ENCODE measurements at places on chromosomes 5 and 9.

DNA sequence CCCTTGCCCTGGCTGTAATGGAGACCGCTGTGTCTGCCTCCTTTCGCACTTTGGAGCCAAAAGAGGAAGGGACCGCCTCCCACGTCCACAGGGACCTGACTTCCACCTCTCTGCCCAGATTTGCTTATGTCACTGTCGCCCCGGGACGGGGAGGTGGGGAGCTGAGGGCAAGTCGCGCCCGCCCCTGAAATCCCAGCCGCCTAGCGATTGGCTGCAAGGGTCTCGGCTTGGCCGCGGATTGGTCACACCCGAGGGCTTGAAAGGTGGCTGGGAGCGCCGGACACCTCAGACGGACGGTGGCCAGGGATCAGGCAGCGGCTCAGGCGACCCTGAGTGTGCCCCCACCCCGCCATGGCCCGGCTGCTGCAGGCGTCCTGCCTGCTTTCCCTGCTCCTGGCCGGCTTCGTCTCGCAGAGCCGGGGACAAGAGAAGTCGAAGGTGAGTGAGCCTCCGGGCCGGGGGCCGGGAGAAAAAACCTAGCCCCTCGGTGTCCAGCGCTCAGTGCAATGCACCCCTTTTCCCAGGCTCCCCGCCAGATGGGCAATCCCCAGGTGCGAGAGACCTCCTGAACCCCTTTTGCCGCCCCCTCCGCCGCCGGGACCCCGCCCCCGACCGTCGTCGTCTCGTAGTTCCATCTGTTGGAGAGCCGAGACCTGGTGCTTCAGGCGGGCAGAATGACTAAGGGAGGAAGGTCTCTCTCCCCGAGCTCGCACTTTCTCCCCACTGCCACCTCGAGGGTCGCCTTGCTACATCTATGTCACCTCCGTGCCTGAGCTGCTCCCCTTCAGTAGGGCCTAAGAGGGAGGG lies at the start of gene GPX3:
GPX3 (plus strand) TSS at position 288 of the 807 bp plus-strand sequence; CDS start at position 352, 64 bp downstream.
- DNase-seq: peak; percentile 10

GRCh38 chr5:161022151-161022550 lies 170.1 kb upstream of the ATP10B start:
- DNase-seq: no peak

DNA sequence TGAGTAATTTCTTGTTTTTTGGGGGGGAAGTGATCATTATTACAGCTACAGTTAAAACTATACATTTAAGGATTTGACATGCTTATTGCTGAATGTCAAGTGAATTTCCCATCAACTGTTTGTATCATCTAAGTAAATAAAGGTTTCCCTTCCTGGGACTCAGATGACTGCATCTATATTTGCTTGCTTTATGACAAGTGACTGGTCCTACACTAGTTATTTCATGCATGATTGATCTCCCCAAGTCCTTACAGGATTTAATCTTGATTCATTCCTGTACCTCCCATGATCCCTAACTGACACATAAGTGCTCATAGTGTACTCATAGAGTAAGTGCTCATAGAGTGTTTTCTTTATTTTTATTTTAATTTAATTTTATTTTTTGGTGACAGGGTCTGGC lies 2.8 kb downstream of the TXNDC8 start:
- no peak for DNase-seq

- DNase-seq: no peak
Observed at GRCh38 chr5:43427306-43427705, 15.1 kb upstream of the CCL28 start.

DNA sequence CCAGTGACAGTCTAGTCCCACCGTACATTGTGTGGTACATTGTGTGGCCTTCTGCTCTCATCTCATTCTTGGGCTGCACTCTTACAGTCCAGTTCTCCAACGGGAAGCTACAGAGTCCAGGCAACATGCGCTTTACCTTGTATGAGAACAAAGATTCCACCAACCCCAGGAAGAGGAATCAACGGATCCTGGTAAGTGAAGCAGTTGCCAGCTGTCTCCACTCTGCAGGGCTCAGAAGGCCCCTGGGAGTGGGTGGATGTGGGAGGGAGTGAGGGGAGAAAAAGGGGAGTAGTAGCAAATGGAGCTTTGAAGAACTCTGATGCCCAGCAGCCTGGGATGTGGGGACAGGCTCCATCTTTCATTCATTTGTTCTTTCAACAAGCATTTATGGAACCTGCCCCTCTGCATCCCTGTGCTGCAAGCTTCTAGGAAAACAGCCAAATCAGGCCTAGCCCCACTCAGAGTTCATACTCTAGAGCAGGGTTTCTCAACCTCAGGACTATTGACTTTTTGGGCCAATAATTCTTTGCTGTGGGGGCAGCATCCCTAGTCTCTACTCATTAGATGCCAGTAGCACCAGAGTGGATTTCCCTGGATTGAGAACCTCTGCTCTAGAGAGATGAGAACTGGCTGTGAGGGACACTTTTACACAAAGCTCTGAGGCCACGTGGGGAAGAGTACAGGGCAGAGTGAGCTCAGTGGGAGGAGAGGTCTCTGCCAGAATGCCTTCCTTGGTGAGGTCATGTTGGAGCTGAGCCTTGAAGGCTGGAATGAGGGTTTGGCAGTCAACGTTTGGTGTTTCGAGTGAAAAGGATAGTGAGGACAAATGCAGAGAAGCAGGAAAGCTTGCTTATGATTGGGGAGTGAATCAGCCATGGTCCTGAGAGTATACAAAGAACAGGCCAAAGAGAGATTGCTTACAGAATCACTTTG lies 1.1 kb downstream of the POLR1E start:
- DNase-seq: no peak

DNA sequence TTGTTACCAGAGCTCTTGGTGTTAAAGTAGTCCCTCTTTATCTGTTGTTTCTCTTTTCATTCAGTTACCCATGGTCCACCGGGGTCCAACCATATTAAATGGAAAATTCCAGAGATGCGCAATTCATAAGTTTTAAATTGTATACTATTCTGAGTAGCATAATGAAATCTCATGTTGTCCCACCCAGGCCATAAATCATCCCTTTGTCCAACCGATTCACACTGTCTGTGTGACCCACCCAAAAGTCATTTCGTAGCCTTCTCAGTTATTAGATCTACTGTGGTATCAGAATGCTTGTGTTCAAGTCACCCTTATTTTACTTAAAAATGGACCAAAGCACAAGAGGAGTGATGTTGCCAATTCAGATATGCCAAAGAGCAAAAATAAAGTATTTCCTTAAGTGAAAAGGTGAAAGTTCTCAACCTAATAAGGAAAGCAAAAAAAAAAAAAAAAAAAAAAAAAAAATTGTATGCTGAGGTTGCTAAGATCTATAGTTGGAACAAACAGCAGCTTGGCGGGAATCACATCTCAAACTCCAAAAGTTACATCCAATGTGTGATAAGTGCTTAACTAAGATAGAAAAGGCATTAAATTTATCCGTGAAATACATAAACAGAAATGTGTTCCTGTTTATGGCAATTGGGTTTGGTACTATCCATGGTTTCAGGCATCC lies 106.8 kb upstream of the GPBP1 start:
- no peak for DNase-seq

DNA sequence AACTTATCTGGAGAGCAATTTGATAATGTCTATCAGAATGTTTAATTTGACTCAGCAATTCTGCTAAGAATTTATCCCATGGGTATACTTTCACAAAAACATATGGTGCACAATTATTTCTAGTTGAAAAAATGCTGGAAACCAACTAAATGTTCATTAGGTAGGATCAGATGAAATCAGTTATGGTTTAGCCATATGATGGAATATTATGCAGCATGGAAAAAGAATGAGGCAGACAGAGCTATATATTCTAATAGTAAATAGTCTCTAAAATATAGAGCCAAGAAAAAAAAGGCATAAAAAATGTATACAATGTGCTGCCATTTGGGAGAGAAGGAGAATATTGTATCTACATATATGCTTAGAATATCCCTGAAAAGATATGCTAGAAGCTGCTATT lies 3.6 kb upstream of the SPATA6L start:
- no peak for DNase-seq

GRCh38 chr5:71895546-71895945 lies 176.5 kb downstream of the CARTPT start:
- no peak for DNase-seq

- no peak for DNase-seq
Observed at GRCh38 chr5:15371184-15371583, 128.8 kb upstream of the FBXL7 start.

DNA sequence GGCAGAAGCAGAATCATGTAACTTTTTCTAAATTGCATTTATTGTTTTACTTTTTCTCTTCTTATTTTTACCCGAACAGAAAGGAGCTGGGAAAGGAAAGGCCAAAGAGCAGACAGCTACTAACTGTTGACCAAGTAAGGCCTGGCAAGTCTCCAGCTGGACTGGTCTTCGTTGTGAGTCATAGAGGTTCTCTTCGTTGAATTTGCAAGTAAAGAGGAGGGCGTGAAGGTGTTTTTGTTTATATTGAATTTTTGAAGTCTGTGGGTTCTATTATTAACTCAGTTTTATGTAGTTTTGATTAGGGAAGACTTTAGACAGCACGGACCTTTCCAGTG lies 416.5 kb upstream of the CCNH start:
- DNase-seq: no peak

DNA sequence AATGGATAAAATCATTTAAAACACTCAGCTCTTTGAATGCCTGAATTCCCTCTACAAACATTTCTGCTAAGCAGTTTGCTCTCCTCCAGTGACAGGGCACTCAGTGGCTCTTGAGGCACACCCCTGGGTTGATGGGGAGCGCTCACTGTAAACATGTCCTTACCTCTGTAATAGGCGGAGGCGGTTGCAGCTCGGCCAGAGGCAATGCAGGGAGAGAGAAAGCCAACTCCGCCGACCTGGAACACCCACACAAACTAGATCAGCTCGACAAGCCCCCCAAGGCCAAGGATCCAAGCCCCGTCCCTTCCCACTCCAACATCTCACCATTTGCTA lies 329 bp downstream of the CDC23 start:
- DNase-seq: no peak

GRCh38 chr5:146310540-146310939 lies 28.1 kb upstream of the POU4F3 start:
- no peak for DNase-seq

GRCh38 chr5:135645336-135646180 lies 66.8 kb upstream of the CXCL14 start:
- no peak for DNase-seq
